ENCODE measurements at places on chromosomes 1 and 21.

GRCh38 chr1:99661780-99662179 is 15.9 kb downstream of the PALMD start:
- no peak for DNase-seq

DNA sequence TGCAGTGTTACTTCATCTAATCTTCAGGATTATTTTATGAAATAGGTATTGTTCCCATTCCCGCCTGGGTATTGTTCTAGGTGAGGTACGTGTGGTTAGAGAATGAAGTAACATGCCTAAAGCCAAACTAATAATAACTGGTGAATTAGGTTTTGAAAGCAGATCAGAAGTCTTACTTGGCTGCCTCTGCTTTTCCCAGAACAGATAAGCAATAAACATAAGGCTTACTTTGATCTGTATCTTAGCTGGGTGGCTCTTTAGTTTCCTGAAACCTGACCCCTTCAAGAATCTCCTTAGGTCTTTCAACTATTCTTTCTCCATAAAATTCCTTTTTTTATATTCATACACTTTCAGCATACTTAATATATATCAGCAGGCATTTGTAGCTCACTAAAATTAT is 65.3 kb downstream of the VAV3 start:
- no peak for DNase-seq

GRCh38 chr1:228445843-228446650 is 29.4 kb upstream of the TRIM17 start:
- DNase-seq, result peak; percentile 79

- DNase-seq, result no peak
These were observed 53.9 kb downstream of the OPTC start for GRCh38 chr1:203547771-203548421.

DNA sequence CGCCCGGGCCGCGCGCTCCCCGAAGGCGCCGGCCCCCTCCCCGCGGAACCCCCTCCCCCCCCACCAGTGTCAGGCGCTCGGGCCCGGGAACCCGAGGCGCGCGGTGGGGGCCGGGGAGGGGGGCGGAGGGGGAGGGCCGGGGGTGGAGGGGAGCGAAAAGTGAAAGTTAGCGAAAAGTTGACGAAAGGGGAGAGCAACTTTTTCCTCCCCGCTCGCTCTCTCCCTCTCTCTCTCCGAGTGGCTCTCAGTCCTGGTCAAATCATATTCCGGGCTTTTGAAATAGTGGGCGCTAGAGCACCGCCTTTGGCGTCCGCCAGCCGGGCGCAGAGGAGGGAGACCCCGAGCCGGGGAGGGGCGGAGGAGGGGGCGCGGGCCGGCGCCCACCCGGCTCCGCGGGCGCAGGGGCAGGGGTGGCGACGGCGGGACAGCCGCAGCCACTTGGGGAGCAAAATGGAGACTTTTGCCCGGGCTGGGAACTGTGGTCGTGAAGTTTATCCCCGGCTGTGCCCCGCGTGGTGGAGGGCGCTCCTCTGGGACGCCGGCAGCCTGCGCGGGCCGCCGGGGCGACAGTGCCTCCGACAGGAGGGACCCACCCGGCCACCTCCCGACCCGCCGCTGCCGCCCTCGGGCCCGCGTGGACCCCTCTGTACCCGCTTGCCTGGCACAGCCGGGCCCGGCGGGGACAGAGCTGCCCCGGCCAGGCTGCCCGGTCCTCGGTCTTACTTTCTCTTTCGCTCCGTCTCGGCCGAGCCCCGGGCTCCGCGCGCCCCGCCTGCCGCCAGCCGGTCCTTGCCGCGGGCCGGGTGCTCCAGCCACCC is 697 bp downstream of the PRDM16 start:
- DNase-seq, result peak; percentile 69

DNA sequence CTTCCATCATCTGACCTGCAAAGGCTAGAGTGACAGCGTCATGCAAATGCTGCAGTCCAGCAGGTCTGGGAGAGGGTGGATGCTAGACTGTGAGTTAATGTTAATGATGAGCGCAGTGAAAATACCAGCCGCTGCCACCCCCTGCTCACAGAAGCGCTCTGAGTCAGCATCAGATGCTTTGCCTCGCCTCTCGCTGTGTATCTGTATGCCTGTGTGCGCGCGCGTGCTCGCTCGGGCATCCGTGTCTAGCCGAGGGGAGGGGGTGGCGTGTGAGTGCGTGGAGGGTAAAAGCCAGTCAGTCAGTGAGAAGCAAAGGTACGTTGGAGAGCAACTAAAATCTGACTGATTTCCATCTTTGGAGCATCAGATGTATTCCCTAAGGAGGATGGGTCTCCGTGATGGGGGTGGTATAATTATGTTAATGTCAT is 858.7 kb downstream of the USP25 start:
- DNase-seq, result peak; percentile 97

DNA sequence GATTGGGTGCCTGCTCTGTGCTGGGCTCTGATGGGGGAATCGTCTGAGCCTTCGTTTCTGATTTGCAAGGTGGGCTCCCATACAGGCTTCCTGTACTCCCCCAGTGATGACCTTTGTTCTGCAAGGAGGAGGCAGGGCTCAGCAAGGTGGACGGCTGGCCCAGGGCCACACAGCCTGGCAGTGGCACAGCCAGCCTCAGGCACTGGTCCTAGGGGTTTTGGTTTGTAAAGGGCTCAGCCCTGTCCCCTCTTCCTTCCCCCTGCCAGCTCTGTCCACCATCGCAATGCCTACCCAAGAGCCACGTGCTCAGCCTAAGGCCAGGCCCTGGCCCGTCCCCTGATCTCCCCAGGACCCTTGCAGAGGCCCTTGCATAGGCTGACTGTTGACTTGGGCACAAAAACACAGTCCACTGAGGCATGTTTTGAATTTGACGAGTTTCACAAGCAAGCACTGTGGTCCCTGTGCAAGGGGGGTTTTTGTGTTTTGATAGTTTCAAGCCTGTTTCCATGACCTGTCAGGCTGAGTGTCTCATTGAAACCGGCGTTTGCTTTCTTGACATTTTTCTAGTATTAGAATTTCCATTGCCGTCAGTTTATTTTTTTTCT is 39.5 kb upstream of the TNFRSF1B start:
- DNase-seq, result no peak

GRCh38 chr1:171852272-171852671 is 11.0 kb downstream of the DNM3 start:
- DNase-seq, result no peak

DNA sequence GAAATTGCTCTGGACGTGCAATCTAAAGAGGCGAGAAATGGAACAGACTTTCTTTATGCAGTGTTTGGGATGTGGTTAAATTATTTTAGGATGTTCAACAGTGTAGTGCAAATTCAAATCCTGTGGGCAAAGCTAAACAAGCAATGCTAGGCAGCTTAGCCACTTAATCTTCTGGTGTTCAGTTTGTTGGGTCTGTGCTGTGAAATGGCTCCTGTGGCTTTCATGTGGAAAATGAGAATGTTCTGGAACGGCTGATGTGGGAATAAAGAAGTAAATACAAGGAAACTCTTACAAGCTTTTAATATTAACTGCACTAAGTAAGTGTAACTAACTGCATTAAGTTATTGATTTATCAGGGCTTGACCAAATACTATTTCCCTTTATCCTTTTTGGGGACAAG is 766.6 kb downstream of the ADGRL2 start:
- no peak for DNase-seq

DNA sequence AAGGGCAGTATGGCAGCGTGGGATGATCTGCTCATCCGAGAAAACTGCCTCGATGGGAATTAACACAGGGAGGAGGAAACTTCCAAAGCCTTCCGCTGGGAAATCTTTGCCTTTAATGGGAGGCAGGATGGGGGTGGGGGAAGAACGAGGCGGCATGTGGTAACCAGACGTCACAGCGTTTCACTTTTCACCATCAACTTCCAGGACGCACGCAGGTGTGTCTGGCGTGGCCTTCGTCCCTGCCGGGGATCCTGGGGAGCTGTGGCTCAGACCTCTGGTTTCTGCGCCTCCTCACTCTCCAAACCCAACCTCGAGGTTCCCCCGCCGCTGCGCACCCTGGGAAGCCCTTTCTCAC is 282 bp downstream of the RSPH1 start:
- no peak for DNase-seq

DNA sequence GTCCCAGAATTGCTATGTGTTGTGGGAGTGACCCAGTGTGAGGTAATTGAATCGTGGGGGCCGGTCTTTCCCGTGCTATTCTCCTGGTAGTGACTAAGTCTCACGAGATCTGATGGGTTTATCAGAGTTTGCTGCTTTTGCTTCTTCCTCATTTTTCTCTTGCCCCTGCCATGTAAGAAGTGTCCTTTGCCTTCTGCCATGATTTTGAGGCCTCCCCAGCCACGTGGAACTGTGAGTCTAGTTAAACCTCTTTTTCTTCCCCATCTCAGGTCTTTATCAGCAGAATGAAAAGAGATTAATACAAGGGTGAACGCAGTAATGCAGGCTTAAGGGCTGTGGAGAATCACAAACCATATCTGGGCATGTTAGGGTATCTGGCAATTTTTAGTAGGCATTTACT is 624.0 kb downstream of the USP25 start:
- no peak for DNase-seq

GRCh38 chr1:55632058-55632457 is 416.9 kb upstream of the USP24 start:
- no peak for DNase-seq

DNA sequence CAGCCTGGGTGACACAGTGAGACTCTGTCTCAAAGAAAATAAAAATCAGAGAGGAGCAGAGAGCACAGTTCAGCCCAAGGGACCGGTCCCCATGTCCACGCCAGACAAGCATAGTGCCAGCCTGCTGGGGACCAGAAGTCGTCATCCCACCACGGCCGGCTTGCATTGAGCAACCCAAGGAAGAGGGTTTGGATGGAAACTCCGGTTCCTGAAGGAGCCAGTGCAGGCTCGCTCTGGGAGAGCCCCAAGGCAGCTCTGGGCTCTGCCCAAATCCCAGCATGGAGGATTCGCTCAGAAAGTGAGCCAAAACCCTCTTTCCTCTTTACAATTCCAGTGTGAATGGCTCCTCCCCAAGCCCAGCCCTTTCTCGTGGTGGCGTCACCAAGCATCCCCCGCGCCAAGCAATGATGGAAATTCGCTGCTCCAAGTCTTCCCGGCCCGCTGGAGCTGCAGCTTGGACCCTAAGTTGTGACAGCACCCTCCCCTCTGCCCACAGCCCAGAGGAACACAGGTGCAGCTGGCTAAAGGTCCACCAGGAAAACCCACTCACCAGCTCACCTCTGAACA is 64.1 kb upstream of the SLC25A33 start:
- DNase-seq, result no peak

- DNase-seq, result no peak
These were observed 2.1 kb downstream of the ITGB2 start for GRCh38 chr21:44918581-44919033.

GRCh38 chr1:22687191-22687590 is 23.4 kb upstream of the EPHB2 start:
- DNase-seq, result no peak

GRCh38 chr1:228208831-228209551 is 1.1 kb downstream of the OBSCN start:
- peak; percentile 51 for DNase-seq

DNA sequence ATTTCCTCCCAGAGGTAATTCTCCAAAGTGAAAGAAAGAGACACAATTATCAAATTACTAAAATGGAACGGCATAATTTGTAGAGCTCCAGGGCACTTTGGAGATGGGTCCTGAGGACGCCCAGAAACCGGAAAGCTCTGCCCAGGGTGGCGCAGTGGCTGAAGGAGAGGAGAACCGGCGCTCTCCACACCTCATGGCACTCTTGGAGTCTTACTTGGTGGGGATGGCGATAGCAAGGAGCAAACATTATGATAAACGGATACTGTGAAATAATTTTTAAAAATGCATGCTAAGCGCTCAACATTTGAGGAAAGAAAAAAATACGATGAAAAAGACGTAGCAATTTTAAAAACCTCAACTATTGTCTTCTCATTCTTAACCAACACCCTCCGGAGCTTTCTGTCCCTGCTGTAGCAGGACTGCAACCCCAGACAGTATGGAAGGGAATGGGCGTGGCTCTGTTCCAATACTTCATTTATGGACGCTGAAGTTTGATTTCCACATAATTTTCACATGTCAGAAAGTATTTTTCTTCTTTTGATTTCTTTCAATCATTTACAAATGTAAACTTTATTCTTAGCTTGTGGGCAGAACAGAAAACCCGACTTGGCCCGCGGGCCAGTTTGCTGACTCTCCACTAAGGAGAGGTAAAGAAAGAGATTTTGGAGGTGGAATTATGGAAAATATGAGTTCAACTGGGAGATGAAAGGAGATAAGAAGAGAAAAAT is 1.1 kb downstream of the S100A11 start:
- no peak for DNase-seq

DNA sequence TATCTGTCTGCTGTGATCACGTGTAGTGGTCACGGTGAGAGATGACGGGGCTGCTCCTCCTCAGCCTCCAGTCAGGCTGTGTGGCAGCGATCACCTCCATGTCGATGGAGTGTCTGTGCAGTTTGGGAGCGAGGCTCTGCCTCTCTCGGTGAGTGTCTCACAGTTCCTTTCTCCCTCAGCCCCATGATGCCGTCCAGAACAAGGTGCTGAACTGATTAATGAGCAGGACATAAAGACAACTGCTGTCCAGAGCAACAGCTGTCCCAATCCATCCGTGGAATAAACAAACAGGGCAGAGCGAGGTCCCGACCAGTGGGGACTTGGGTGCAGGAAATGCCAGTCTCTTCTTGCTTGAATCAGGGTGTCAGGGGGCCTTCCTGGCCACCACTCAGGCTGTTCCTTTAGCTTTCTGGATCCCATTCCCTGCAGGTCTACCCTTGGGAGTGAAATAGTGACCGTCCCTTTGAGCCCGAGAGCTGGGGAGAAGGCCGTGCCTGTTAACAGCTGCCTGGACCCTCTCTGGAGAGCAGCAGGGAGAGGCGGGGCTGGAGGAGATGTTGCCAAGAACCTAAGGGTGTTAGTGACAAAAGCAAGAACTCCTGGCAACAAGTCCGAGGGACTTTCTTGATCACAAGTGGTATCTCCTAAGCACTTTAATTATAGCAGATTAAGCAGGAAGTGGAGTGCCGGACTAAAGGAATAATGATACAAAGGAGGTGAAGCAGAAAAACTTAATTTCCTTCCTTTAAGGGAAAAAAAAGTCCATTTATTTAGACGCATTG is 443.9 kb downstream of the KIF26B start:
- DNase-seq, result peak; percentile 64

GRCh38 chr1:44662683-44663030 is 11.6 kb downstream of the TMEM53 start:
- DNase-seq, result no peak

- no peak for DNase-seq
These were observed 1.1 kb upstream of the POMGNT1 start for GRCh38 chr1:46199233-46199749.

GRCh38 chr1:11868331-11868980 is 9.7 kb upstream of the NPPB start:
- no peak for DNase-seq

- no peak for DNase-seq
These were observed 1.6 kb downstream of the INPP5B start for GRCh38 chr1:37945251-37945650.

DNA sequence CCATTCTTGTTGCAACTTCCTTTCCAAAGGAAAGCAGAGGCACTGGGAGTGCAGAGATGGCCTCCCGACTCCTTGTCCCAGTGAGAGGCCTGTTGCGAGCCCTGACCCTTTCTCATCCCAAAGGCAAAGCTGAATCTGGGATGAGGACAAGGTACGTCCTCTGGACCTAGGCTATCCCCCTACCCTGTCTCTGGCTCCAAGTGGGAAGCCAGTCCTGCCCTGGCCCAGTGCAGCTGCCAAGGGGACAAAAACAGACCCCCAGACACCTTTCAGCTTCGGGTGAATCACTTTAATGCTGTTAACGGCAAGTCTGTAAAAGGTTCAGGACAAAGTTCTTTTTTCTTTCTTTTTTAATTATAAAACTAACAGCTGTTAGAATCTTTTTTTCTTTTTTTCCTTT is 2.5 kb downstream of the TSSK3 start:
- no peak for DNase-seq
